ENCODE measurements at places on chromosomes 13 and 19.

GRCh38 chr13:23980160-23980551 lies 82.9 kb upstream of the C1QTNF9B start:
- DNase-seq: peak; percentile 78

DNA sequence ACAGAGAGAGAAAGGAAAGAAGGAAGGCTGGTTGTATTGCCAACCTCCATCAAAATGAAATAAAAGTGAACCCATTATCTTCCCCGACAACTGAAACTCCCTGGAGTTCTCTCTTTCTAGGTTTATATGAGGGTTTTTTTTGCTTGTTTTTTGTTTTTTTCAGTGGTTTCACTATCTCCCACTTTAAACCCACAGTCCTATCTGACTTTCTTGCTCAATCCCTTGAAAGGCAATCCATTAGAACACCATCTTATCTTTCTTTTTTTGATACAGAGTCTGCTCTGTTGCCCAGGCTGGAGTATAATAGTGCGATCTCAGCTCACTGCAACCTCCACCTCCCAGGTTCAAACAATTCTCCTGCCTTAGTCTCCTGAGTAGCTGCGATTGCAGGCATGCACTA lies 158.0 kb upstream of the MIR17HG start:
- DNase-seq: no peak

- no peak for DNase-seq
Observed at GRCh38 chr13:47858042-47859025, 142.7 kb downstream of the SUCLA2 start.

- DNase-seq: no peak
Observed at GRCh38 chr13:106528718-106529414, 6.6 kb downstream of the EFNB2 start.

GRCh38 chr13:94433055-94433961 lies 46.2 kb downstream of the DCT start:
- no peak for DNase-seq

GRCh38 chr19:51020988-51021651 lies 1.6 kb upstream of the KLK10 start:
- no peak for DNase-seq

GRCh38 chr13:110005563-110005962 lies 219.2 kb upstream of the IRS2 start:
- no peak for DNase-seq

DNA sequence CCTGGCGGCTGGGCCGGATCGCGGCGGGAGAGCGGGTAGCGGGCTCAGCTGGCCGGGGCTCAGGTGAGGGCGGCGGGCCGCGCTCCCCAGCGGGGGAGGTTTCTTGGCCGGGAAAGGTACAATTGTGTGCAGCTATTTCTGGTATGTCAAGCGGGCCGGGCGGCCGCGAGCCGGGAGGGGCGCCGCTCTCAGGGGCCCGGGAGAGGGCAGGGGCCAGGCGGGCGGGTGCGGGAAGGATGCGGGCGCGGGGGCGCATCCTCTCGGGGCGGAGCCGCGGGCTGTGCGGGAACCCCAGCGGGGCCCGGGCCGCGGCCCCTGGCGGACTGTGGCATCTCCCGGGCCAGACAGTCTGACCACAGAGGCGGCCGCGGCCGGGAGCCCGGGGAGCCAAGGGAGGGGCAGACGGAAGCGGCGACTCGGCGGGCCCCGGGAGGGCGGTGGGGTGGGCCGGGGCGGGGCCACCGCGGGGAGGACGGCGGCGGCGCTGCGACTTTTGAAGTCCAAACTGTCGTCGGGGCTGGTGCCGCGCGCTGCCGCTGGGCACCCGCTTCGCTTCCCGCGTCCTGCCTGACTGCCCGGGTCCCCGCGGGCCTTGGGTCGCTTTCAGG lies at the start of gene LMO7:
TSS of gene LMO7 (plus strand) at position 503 of the 608 bp plus-strand sequence. CDS start 328 bp downstream, outside the sequence.
- DNase-seq: peak; percentile 3

GRCh38 chr19:21101521-21102242 lies 19.7 kb downstream of the ZNF714 start:
- DNase-seq: no peak

- DNase-seq: no peak
Observed at GRCh38 chr19:29576046-29576606, 30.0 kb upstream of the POP4 start.

GRCh38 chr13:41310963-41311405 lies at the start of gene NAA16:
Gene NAA16, plus strand, starts transcription at chr13:41311267. Its CDS starts 262 bp downstream, at chr13:41311529.
- DNase-seq: peak; percentile 84

DNA sequence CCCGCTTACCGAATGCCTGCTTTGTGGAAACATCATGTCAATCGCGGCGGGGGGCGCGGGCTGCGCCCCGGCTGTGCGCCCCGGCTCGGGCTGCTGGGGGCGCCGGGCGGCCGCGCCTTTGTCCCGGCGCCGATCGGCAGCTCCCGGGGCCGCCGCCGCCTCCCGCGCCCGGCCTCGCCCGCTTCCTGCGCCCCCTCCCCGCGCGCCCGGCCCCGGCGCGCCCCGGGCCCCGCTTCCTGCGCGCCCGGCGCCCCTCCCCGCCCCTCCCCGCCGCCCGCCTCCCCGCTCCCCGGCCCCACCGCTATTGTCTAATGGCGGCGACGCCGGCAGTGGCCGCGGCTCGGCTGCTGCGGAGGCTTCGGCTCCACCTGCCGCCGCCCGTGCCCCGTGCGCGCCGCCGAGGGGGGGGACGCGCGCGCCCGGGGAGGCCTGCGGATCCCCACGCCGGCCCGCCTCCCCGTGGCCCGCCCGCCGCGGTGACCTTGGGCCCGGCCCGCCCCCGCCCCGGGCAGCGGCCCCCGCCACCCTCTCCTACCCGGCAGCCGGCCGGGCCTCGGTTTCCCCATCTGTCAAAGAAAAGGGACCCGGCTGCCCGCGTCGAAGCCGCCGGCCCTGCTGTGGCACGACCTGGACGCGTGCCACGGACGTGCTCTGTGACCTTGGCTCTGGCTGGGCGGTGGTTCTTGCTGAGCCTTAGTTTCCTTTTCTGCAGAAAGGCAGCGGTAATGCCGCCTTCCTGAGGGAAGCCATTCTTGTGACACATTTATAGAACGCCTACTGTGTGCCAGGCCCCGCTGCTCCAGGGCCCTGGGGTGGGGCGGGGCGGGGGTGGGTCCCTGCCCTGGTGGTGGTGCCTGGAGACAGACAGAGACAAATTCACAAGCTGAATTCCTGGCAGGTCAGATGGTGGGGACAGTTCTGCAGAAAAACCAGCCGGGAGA lies at the start of gene TLE5:
TSS of gene TLE5 (minus strand) at position 331 of the 941 bp plus-strand sequence. CDS start at position 36, 295 bp downstream.
- peak; percentile 51 for DNase-seq

DNA sequence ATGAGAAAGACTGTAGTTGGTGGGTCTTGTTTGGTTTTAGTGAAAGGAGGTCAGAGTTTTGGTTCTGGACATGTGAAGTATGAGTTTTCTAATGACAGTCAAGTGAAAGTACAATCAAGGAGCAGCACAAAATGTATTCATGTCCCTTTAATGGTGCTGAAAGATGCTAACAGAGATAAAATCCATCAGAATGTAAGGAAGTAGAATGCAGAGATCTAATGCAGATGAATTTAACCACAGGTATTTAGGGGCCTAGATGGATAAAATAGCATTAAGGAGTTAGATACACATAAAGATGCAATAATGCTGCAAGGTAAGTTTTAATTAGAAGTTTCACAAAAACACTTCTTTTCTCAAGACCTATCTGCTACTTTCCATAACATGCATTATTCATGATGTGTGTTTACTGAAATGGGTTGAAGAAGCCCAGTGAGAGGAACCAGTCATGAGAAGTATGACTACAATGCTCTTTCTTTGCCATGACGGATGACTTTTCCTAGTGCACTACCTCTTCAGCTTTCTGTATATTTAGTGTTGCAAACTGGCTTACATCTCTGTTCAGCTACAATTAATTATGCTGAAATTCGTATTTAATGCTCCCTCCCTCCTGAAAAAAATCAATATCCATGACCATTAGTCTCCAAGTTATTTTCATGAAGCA lies 222.9 kb upstream of the HTR2A start:
- DNase-seq: no peak

DNA sequence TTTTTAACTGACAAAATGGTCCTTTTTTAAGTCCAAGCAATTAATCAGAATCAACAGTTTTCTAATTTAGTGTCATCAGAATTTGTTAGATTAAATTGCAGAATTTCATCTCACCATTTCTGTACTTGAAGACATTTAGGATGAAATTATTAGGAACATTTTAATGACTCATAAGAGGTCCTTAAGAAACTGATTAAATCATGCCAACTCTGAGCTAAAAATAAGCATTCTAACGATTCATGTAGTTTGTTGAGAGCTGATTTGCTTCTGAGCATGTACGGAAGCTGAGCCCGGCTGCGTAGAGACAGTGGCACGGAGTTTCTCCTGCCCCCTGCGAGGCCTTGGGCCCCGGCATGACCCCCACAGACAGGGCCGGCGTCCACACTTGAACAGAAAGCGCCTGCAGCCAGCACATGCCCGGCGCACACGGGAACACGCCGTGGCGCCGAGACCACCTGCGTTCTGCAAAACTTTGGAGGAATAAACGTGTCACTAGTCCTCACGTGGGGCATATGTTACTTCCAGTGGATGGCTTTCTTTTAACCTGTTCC lies 89.7 kb upstream of the MCF2L start:
- DNase-seq: no peak

- no peak for DNase-seq
Observed at GRCh38 chr13:111534751-111535522, 214.5 kb downstream of the TEX29 start.

DNA sequence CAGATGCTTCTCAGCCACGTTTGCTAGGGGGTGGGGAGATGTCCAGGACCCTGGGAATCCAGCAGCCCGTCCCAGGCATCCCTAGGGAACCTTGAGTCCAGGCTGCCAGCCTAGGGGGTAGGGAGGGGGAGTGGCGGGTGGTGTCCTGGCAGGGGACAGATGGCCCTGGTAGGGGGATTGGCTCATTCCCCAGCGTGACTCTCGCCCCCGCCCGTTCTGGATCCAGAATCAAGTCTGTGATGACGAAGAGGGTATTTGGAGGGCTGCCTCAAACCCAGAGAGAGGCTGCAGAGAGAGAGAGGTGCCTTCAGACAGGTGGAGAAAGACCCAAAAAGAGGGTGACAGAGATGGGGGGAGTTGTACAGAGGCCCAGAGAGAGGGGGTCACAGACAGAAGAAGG lies 4.1 kb downstream of the SLC17A7 start:
- no peak for DNase-seq

- no peak for DNase-seq
Observed at GRCh38 chr19:35879068-35879467, 10.7 kb downstream of the APLP1 start.

DNA sequence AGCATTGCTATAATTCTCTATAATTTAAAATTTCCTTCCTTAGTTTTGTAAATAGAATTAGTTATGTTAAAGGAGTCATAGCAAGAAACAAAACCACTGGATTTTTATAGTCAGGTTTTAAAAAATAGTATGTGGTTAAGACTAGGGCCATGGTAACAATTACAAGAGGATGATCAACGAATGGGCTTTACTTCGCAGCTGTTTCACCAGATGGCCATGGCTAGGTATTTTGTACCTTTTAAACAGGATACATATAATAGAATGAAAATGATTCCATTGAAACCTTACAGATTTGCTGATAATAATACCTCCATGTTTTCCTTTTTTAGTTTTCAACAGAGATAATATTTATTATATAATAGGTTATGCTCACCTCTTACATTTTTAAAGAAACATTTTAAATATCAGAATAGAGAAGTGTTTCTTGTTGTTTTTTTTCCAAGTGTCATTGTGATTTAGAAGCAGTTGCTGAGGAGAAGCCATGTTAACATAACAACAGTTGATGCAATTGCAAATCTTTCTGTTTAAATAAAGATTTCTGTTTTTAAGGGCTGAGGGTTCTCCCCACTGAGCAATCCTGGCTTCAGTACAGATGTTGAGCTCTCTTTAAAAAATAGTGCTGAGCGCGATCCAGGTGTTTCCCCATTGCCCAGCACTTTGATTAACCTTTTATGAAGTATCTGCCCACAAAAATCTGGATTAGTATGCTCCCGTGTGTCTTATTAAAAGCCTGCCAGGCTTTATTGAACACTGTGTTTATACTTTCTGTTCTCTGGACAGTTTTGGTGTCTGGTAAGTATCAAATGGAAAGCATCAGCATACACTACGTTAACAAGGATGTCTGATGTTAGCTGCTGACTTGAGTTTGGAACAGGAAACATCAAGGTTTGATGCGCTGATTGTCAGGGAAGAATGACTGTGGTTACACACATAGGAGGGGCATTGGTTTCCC lies 205.3 kb downstream of the HS6ST3 start:
- no peak for DNase-seq

DNA sequence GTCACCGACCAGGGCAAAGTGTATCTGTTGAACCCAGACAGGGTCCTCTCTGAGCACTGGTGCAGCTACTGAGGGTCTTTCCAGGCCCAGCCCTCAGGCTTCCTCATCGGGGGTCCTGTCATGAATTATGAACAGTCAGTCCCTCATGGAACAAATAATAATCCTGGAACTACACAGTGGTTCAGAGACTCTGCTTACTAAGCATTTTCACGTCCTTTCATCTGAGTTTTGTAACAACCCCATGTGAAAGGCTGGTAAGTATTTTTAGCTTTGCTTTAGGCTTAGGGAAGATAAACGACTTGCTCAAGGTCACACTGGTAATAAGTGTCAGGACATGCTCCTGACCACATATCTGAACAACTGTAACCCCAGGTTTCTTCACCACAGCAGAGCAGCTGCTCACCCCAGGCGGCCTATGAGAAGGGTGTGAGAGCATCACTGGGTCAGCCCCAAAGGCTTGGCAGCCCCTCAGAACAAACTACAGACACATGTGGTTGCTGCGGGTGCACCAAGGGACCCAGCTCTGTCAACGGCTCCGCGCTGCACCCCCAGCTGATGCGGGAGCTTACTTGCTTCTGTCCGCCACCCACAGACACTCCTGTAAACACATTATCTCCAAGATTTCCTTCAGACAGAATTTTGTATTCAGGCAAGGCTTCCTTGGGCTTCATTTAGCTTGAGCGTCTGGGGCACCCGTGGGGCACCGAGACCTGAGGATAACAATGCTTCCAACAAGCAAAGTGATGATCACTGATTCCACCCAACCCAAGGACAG lies 19.4 kb upstream of the GSX1 start:
- no peak for DNase-seq

- DNase-seq: peak; percentile 30
Observed at GRCh38 chr13:27171244-27171826, at the start of gene USP12. Gene USP12, minus strand, starts transcription at chr13:27171811. Its CDS starts 172 bp downstream, at chr13:27171639.

DNA sequence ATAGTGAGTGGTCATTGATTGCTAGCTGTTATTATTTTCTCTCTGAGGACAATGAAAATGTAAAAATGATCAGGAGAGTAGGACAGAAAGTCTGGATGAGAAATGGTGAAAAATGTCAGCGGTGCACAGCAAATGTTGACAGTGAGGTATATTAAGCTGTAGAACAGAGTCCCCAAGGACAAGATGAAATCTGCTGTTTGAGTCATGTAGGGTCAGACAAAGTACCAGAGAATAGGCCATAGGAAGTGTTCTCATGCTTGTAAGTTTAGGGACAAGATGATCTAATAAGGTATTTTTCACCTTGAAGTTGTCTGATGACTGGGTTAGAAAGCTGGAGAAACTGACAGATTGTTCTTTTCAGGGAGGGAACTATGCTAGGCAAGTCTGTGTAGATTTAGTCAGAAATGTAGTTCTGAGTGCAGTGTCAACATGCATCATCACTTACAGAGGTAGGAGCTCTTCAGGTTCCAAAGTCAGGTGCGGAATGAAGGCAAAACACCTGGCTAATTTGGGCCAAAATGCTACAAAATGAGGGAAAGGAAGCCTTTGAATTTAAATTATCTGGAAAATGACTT lies 369.3 kb downstream of the DLEU7 start:
- no peak for DNase-seq
